ENCODE measurements at places on chromosomes 16 and 17.

- DNase-seq = no peak
These were observed 14.6 kb downstream of the ODF4 start for GRCh38 chr17:8354236-8354635.

DNA sequence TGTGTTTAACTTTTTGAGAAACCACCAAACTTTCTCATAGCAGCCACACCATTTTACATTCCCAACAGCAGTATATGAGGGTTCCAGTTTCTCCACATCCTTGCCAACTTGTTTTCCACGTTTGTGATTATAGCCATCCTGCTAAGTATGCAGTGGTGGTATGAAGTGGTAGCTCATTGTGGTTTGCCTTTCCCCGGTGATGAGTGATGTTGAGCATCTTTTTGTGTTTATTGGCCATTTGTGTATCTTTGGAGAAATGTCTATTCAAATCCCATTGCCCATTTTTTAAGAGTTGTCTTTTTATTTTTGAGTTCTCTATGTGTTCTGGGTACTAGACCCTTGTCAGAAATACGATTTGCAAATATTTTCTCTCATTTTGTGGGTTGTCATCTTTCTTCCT lies 17.4 kb downstream of the SF3B3 start:
- DNase-seq = no peak

- no peak for DNase-seq
These were observed 25.5 kb downstream of the GPR142 start for GRCh38 chr17:74392848-74393247.

GRCh38 chr16:73020409-73020884 lies 27.5 kb downstream of the ZFHX3 start:
- no peak for DNase-seq

- no peak for DNase-seq
These were observed 90.8 kb downstream of the TBC1D16 start for GRCh38 chr17:79944821-79945391.

GRCh38 chr16:86195863-86196630 lies 297.1 kb downstream of the IRF8 start:
- DNase-seq = no peak

GRCh38 chr17:66585472-66585871 lies 249.4 kb upstream of the CACNG5 start:
- DNase-seq = no peak

DNA sequence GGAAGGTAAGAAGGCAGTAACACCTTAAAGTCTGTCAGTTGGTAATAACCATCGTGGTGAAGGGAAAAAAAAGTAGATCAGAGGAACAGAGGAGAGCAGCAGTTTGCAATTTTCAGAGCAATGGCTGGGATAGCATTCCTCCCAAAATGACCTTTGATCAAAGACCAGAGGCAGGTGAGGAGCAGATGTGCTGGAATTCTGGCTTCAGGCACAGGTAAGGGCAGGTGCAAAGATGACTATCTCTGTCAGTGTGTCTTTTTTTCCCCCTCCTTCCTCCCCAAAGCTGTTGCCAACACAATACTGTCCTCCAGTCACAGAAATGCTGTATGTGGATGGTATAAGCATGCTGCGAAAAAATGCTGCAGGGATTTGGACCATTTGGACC lies 166.7 kb downstream of the XYLT1 start:
- no peak for DNase-seq

DNA sequence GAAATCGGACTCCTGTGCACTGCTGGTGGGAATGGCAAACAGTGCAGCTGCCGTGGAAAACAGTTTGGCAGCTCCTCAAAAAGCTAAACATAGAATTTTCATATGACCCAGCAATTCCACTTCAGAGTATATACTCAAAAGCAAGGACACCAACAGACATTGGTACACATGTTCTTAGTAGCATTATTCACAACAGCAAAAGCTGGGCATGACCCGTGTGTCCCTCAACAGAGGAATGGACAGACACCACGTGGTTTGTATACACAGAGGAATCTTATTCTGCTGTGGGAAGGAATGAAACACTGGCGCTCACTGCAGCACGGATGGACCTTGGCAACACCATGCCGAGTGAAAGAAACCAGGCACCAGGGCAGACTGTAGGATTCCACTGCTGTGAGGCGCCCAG lies 16.0 kb downstream of the NPTX1 start:
- DNase-seq = no peak

DNA sequence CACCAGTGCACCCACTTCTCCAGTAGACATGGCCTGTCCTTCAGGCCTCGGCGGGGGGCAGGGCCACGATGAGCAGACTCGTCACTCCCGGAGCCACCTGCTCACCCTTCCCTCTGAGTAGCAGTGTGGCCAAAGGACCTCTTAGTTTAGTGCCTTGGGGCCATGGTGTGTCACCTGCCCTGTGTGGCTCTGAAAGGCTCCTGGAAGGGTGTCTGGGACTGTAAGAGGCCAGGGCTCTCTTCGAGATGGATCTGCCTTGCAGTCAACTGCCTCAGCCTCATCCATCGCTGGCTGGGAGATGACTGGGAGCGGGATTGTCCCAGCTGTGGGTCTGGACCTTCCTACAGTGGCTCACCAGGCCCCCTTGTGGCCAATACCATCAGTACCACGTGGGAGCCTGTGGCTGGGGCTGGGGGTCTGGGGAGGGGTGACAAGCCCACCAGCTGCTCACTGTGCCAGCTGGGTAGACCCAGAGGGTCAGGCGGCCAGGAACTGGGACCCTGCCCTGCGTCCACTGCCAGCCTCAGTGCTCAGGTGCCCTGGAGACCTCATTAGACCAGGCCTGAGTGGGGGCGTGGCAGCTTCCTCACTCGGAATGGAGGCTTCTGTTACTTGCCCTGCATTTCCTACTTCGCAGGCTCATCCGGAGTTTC lies 133.4 kb downstream of the OR1D5 start:
- peak; percentile 9 for DNase-seq

DNA sequence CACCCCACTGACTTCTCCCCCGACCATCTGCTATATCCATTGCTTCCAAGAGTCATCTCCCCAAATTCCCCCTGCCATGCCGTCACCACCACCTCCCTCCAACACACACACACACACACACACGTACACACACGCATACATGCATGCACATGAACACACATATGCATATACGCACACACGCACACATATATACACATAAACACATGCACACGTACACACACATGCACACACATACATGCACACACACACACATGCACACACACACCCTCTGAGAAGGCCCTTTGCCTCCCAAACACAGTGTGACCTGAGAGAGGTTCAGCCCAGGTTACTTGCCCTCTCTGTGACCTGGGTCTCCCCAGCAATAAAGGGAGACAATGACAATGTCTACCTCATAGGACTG lies 95.1 kb downstream of the ZNF423 start:
- DNase-seq = no peak

- DNase-seq = no peak
These were observed 845 bp upstream of the ALDOA start for GRCh38 chr16:30064729-30065101.

GRCh38 chr17:79804856-79805696 lies 8.2 kb upstream of the CBX8 start:
- DNase-seq = no peak

- no peak for DNase-seq
These were observed 14.0 kb downstream of the HERPUD1 start for GRCh38 chr16:56945847-56946527.

DNA sequence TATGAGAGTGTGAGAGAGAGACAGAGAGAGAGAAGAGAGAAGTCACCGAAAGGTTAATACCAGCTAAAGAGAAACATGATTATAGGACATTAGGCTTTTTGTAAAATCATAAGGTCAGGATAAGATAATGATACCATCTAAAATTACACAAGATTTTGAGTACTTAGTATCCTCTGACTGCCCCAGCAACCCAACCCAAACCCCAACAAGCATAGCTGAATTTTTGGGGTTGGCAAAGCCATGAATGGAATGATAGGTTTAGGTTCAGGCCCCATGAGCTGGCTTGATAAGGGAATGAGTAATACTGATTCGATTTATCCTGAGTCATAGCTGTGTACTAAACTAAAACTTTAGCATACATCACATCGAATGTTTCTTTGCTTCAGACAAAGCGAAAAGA lies 259.5 kb downstream of the IRX3 start:
- no peak for DNase-seq

GRCh38 chr16:35177851-35178250 lies 1718.4 kb downstream of the TP53TG3F start:
- DNase-seq = no peak

- no peak for DNase-seq
These were observed 28.8 kb downstream of the USP22 start for GRCh38 chr17:21013983-21014382.

GRCh38 chr17:77521076-77521475 lies 380.3 kb downstream of the SEC14L1 start:
- DNase-seq = no peak

GRCh38 chr17:45256114-45256966 lies 5.6 kb downstream of the SPATA32 start:
- no peak for DNase-seq

GRCh38 chr16:85570213-85570734 lies 42.8 kb upstream of the GSE1 start:
- no peak for DNase-seq

GRCh38 chr16:78684030-78684611 lies 584.7 kb downstream of the WWOX start:
- no peak for DNase-seq

Measured in CD4-positive, alpha-beta T cell treated with Interleukin-12 subunit alpha and Interleukin-12 subunit beta, for 1 hour (primary cell).